Ovary (tissue), 10 donors: ENCODE measurements at places on chromosomes 3 and 15. TPM values are rescaled to one million over a fixed set of nuclear protein-coding genes. Genes with fewer than 3 reads are reported as not detected.

PEAK1 gene
- total RNA-seq = 44.3 TPM

CBLB gene
- total RNA-seq = 40.5 TPM

ECE2 gene
- total RNA-seq = not detected

SLC12A1 gene
- total RNA-seq = not detected

HGD gene
- total RNA-seq = 0.74 TPM

OSBPL10 gene
- 10.6 TPM for total RNA-seq

TMEM44 gene
- 9.6 TPM for total RNA-seq

ANKUB1 gene
- total RNA-seq = not detected

FMN1 gene
- 2.6 TPM for total RNA-seq

SFMBT1 gene
- 10.0 TPM for total RNA-seq

IQCF5 gene
- not detected for total RNA-seq

GOLGA8B gene
- 86.1 TPM for total RNA-seq

DZIP1L gene
- total RNA-seq = 18.9 TPM

FBXO40 gene
- total RNA-seq = 0.32 TPM

NECTIN3 gene
- 23.9 TPM for total RNA-seq

NR2E3 gene
- total RNA-seq = not detected

C15orf62 gene
- 0.83 TPM for total RNA-seq
